ENCODE measurements at places on chromosomes 5 and 9.
A peak's percentile ranks its signal among the peaks of the same experiment; 100 is the strongest.

GRCh38 chr5:133155326-133155969, 103.6 kb downstream of the HSPA4 start:
- no peak for DNase-seq

GRCh38 chr5:155193029-155193428, 179.5 kb downstream of the KIF4B start:
- no peak for DNase-seq

DNA sequence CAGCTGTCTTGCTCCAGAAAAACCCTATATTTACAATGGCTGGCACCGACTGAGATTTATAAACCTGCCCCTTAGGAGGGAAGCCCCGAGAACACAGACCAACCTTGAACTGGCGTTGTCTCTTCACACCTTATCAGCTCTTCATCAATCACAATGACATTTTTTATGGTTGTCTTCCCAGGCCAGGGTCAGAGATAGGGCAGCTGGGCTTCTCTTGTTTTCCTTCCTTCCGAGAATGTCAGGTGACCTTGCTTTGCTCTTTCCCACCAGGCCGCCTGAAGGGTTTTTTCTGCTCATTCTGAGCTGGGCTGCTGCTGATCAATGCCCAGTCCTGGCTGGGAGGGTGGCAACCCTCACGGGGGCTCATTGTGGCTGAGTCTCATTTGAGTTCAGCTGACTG, 619.1 kb downstream of the CCDC171 start:
- no peak for DNase-seq

- peak; percentile 40 for DNase-seq
Measured at GRCh38 chr9:69173891-69174615, at the start of gene TJP2. TJP2 (plus strand) TSS chr9:69174277; CDS start chr9:69174373, 96 bp downstream.

GRCh38 chr9:94612071-94612470, 18.4 kb upstream of the FBP2 start:
- no peak for DNase-seq

DNA sequence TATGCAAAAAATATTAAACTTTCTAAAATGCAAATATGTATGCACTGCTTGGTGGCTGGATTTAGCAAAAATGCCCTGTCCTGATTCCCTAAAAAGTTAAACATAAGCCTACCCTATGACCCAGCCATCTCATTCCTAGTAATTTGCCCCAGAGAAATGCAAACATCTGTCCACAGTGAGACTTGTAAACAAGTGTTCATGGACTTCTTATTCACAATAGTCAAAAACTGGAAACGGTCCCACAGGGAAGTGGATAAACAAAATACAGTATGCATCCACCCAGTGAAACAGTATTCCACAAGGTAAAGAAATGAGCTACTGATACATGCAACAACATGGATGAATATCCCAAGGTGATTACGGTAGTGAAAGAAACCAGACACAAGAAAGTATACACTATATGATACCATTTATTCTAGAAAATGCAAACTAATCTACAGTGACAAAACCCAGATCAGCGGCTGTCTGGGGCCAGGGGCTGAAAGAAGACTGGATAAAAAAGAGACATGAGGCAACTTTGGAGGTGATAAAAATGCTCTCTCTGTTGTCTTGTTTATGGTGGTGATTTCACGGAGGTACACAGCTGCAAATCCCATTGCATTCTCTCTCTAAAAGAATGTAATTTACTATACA, 277.3 kb downstream of the GLIS3 start:
- no peak for DNase-seq

DNA sequence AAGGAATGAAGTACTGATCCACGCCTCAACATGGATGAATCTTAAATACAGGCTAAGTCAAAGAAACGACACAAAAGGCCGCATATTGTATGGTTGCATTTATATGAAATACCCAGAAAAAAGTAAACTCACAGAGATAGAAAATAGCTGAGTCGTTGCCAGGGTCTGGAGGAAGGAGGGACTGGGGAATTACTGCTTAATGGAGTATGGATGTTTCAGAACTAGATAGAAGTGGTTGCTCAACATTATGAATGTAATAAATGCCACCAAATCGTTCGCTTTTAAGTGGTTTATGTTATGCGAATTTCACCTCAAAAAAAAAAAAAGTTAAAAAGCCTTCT, 784 bp upstream of the MSANTD3 start:
- DNase-seq: no peak

DNA sequence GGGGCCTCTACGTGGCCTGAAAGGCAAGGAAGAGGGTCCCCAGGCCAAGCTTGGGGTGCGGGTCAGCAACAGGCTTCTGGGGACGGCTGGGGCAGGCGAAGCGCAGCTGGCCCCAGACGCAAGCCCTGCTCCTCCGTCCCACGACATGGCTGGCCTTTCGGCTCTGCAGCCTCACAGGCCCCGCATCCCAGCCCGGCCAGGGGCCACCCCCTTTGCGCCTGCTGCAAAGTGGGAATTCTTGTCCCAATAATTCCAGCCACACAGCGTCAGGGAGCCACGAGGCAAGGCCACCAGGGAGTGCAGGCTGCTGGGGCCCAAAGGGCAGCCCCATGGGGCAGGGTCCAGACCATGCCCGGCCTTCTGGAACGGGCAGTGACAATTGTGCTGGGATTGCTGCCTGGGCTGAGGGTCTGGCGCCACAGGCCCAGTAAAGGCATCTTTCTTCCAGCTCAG, 1.1 kb upstream of the ENTPD2 start:
- DNase-seq: peak; percentile 79

DNA sequence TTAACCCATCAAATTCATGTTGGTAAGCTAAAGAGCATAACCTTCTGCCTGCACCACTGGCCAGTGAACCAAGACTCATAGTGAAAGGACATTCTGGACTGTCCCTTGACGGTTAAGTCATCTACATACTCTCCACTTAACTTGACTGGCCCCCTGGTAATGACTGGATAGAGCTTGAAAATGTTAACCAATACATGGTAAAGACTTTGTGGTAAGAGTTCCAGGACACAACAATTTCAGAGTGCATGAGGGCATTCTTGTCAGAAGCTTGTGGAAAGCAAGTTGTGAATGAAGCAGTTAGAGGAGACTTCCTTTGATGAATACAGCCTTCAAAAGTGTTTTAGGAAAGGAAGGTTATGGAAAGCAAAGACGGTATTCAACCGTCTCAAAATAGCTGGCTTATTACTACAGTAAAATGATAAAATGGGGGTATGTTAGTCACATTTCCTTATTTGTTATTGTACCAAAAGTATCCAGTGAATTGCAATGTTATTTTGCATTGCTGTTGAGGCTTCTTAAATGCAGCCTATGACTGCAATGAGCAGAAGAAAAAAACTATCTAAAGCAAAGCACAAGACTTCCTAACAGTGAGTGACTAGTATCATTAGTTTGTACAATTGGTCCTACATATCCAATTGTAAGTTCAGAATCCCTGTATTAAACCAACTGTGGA, 47.2 kb upstream of the DAB2 start:
- DNase-seq: no peak

- no peak for DNase-seq
Measured at GRCh38 chr9:1057910-1058309, 7.8 kb downstream of the DMRT2 start.

GRCh38 chr9:129235931-129236331, 57.9 kb upstream of the IER5L start:
- no peak for DNase-seq

- DNase-seq: no peak
Measured at GRCh38 chr5:658103-658502, 35.0 kb downstream of the TPPP start.

- DNase-seq: no peak
Measured at GRCh38 chr5:172683264-172683644, 42.2 kb downstream of the NEURL1B start.

- DNase-seq: no peak
Measured at GRCh38 chr9:16032799-16033198, 480.0 kb downstream of the CCDC171 start.

DNA sequence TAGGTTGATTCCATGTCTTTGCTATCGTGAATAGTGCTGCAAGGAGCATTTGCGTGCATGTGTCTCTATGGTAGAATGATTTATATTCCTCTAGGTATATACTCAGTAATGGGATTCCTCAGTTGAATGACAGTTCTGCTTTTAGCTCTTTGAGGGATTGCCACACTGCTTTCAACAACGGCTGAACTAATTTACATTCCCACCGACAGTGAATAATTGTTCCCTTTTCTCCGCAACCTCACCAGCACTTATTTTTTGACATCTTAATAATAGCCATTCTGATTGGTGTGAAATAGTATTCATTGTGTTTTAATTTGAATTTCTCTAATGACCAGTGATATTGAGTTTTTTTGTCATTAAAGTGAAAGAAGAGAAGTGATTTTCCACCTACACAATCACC, 18.5 kb downstream of the IFNA5 start:
- no peak for DNase-seq

GRCh38 chr5:170504616-170505266, 921 bp downstream of the KCNIP1 start:
- DNase-seq: no peak

- no peak for DNase-seq
Measured at GRCh38 chr5:79990205-79990597, 861 bp downstream of the MTX3 start.

DNA sequence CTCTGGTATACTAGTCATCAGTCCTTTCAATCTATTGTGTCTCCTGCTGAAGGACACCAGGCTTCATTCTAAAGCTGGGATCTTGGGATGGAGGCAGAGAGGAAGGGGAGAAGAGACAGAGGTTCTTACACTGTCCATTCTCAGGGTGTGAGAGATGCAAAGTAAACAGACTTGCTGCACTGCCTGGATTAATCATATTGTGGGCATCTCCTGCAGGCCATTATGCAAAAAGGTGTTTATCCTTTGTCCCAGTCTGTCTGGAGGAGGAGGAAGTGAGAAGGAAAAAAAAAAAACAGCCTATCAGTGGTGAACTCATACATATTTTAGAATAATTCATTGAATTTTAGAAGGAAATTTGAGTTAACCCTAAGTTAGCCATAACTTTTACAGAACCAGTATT, 92.9 kb upstream of the TNPO1 start:
- no peak for DNase-seq

GRCh38 chr5:56200971-56201666, 32.0 kb downstream of the ANKRD55 start:
- DNase-seq: peak; percentile 5

DNA sequence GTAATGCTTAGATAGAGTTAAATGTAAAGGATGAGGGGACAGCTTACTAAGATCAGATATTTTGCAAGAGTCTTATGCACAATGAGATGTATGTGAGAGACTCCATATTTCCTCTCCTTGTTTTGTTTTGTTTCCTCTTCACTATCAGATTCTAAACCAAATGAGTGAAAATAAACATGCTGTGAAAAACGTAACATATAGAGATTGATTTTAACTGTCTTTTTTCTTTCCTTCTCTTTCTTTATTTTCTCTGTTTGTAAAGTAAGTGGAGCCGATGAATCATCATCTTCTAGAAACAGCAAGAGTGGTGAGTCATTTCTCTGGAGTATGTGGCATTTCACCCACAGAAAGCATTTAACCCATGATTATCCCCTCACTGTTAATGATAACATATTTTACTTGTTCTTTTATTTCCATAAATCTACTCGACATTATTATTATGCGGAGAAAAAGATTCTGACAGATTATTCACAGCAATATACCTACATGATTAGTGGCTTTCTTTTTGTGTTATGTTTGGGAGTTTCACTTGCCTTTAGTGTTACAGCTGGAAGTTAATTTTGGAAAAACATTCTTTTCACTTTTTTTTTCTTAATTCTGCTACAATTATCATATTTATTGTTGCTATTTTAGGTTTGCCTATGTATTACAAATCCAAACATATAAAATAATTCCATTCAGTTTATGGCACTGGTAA, 2.1 kb upstream of the ANXA1 start:
- no peak for DNase-seq

DNA sequence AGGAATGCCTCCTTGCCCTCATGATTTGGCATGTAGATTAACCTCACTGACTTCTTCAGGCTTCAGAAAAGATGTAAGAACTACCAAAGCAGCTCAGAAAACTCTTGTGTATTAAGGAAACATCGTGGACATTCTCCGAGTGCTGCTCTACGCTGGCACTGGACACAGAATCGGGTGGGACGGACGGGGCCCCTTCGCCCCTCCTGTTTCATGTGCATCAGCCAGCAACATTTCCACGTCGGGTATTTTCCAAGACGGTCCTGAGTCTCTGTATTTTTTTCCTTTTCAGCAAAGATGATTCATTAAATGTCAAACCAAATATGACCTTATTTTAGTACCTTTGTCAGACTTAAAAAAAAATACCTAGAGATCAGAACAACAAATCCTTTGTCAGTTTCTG, 583.6 kb downstream of the CCDC171 start:
- DNase-seq: no peak

DNA sequence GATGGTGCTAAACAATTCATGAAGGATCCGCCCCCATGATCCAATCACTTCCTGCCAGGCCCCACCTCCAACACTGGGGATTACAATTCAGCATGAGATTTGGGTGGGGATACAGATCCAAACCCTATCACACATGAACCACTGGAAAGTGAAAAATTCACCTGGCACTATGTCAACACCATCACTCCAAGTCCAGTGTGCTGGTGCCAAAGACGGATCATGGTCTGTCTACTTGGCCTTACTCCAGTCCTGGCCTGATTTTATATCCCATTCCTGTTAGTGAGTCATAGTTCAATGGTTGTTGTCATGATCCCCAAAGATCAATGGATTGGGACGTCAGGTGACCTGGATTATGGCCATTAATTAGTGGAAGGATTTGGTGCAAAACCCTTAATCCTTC, 147.4 kb upstream of the RPS23 start:
- DNase-seq: no peak

DNA sequence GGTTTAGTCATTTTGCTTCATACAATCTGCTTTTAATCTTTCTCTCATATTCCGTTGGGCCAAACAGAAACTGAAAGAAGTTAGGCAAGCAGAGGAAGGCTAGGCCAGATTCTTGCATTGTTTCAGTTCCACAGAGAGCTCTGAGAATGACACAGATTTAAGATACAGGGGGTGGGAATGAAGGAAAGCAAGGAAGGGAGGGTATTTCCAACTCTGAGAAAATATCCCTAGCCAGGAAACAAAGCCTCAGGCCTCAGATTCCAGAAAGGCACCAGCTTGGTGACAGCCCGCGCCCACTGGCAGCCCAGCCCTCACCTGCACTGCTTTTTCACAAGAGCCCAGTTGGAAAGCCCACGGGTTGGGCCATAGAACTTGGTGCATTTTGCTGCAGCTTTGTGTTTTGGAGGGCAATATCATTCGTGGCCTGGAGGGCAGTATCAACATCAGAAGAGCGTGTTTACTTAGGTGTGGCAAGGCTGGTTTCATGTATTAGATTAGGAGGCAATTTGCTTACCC, 63.5 kb downstream of the ENC1 start:
- no peak for DNase-seq

DNA sequence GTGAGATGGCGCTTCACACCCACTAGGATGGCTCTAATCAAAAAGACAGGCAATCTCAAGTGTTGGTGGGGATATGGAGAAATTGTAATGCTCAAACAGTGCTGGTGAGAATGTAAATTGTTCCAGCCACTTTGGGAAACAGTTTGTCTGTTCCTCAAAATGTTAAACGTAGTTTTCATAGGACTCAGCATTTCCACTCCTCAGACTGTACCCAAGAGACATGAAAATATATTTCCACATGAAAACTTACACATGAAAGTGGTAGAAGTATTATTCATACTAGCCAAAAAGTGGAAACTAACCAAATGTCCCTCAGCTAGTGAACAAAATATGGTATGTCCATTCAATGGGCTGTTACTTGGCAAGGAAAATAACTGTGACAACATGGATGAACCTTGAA, 107.7 kb upstream of the CTSL start:
- no peak for DNase-seq

Measured in anterior cingulate cortex (tissue), 58 donors.